ENCODE measurements at places on chromosomes 3 and 15.

GRCh38 chr15:51907136-51907862 is 64.3 kb downstream of the LEO1 start:
- DNase-seq, result no peak

- DNase-seq, result no peak
Observed at GRCh38 chr15:55990998-55991397, 2.4 kb downstream of the NEDD4 start.

GRCh38 chr3:54123003-54123775 is 837 bp downstream of the CACNA2D3 start:
- DNase-seq, result no peak

- DNase-seq, result no peak
Observed at GRCh38 chr15:67196222-67196621, 58.2 kb downstream of the AAGAB start.

DNA sequence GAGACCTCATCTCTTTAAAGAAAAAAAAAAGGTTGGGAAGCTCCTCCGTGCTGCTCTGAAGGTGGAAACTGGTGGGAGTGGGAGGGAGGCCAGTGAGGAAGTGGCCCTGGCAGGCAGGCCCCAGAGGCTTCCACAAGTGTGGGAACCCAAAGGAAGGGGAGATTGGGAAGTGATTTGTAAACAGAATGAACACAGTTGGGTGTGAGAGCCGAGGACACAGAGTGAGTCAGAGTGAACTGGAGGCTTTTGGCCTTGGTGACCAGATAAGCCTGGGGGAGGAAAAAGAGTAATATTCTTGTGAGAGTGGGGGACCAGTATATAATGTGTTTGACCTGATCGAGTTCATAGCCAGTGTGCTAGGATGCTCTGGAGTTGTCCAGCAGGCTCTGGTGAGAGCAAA is 23.0 kb downstream of the MKRN2 start:
- DNase-seq, result no peak

- no peak for DNase-seq
Observed at GRCh38 chr15:50543556-50543955, 2.9 kb downstream of the USP50 start.

- DNase-seq, result no peak
Observed at GRCh38 chr3:152183473-152183872, 85.3 kb upstream of the MBNL1 start.

DNA sequence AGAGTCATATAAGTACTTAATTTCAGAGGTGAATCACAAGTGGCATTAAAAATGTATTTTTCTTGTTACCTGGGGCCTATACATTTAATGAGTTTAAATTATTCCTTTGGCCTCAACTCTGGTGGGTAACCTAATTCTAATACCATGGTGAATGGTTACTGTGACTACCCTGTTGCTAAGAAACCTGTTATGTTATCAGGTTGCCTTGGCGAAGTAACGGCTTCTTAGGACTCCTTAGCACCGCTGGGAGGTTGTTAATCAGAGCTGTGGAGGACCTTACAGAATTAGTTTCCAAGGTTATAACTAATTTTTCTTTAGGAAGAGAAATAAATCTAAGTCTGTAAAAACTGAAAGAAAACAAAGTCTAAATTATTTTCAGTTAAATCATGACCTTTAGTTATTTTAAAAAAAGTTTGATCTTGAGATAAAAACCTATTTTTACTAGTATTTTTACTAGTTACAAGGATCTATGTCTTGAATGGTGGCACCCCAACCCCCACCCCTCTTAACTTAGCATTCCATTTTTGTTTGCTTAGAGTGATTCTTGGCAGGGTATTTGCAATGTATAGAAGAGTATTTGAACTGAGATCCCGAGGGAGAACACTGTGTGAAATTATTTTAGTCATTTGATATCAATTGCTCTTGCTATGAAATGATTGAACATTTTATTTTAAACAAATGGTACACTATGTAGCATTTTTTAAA is 155.5 kb downstream of the FNDC3B start:
- DNase-seq, result no peak

- no peak for DNase-seq
Observed at GRCh38 chr15:66907826-66908743, 157.3 kb upstream of the SMAD3 start.

DNA sequence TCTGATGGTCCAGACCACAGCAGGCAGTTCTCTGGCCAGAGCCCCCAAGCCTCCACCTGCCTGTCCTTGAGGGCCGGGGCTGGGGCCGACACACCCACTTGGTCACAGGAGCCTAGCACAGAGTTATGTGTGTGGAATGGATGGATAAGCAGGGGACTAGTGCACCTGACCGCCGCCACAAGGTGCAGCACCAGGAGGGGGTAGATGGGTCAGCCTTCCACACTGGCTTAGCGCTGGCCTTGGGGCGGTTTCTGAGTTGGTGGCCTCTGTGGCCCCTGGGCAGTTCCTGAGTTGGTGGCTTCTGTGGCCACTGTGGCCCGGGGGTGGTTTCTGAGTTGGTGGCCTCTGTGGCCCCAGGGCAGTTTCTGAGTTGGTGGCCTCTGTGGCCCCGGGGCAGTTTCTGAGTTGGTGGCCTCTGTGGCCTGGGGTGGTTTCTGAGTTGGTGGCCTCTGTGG is 75.8 kb downstream of the FBLN2 start:
- no peak for DNase-seq
